ENCODE measurements at places on chromosomes 2 and 18.
A peak's percentile ranks its signal among the peaks of the same experiment; 100 is the strongest.

DNA sequence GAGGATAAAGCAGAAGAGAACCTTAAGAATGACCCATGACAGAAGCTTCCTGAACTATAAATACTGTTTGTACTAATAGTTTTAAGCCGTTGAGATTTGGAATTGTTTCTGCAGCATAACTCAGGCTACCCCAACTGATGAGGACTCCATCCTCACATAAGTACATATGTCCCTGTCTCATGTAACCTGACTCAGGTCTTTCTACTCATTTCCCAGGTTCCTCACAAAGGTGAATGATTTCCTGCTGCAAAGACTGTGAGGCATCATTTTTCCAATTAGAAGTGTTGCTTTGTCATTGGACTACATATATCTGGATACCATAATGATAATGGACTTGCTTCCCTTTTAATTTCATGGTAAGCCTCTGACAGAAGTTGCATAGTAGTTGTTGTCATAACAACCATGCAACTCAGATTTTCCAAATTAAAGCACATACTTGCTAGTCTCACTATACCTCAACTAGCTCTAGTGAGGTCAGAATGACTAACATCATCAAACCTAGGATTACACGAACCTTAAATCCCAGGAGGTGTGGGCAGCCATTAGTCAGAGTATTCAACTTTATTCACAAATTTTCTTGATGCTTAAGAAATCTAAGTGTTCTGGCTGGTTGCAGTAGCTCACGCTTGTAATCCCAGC is 38.0 kb upstream of the NEDD4L start:
- no peak for DNase-seq

- DNase-seq: no peak
Observed at GRCh38 chr2:105421053-105421452, 22.2 kb upstream of the FHL2 start.

- DNase-seq: no peak
Observed at GRCh38 chr2:217469203-217469810, 533.5 kb downstream of the TNS1 start.

- peak; percentile 52 for DNase-seq
Observed at GRCh38 chr2:102251042-102251848, 60.1 kb upstream of the IL1RL1 start.

GRCh38 chr2:218991674-218992168 is 1.5 kb downstream of the CRYBA2 start:
- DNase-seq: no peak

DNA sequence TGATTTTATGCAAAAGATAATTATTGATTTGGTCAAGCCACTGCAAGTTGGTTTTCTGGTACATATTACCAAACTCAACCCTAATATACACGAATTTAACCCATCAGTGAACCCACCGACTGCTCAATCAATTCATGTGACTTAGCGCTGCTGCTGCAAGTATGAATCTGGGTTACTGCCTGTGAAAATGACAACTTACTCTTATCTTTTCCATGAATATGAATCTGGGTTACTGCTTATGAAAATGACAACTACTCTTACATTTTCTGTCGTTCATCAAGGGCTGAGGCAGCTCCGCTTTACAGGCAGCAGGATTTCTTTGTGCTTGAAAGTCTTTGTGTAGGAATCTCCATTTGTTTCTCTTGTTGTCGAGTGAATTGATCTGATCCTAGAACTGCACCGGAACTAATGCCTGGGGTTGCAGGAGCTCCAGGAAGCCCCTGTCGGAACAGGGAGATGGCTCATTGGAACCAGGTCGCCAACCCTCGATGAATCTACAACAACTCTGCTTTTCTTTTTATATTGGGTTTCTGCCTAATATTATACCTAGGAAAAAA is 22.1 kb upstream of the ALKAL2 start:
- DNase-seq: no peak

- DNase-seq: no peak
Observed at GRCh38 chr18:72197591-72197990, 346.6 kb downstream of the CBLN2 start.

- DNase-seq: no peak
Observed at GRCh38 chr2:132757676-132758075, 87.7 kb upstream of the LYPD1 start.

GRCh38 chr2:29367986-29368658 is 252.9 kb downstream of the CLIP4 start:
- no peak for DNase-seq

- DNase-seq: no peak
Observed at GRCh38 chr18:60534538-60534937, 162.0 kb upstream of the MC4R start.

GRCh38 chr2:127208313-127208712 is 11.8 kb downstream of the CYP27C1 start:
- no peak for DNase-seq

GRCh38 chr2:166224197-166224596 is 96.4 kb upstream of the SCN1A start:
- no peak for DNase-seq

- no peak for DNase-seq
Observed at GRCh38 chr2:241282555-241282954, 32.9 kb downstream of the HDLBP start.

DNA sequence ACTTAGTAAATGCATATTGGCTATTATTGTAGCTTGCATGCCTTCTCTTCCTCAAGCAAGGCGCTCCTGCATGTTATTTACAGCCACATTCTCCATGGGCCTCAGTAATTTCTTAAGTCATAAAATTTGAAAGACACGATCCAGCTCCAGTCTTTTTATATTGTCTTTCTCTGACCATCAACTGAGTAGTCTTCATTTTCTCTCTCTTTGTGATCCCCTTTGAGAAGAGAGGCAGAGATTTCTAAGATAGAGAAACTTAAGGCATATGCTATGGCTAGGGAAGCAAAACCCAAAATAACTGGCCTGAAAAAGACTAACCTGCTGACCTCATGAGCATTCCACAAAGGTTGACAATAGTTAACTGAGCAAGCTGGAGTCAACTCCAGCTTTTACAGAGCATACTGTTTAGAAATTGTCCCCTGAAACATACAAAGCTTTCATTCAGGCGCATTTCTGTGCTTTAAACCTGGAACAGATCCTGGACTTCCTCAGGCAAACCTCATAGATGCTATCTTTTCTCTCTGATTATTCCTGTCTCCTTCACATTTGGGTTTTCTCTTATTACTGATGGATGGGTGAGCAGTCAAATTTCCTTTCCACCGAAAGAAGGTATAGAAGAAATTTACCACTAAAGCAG is 4.6 kb downstream of the DPP4 start:
- DNase-seq: no peak

GRCh38 chr2:132415256-132415914 is 1.2 kb upstream of the GPR39 start:
- no peak for DNase-seq

DNA sequence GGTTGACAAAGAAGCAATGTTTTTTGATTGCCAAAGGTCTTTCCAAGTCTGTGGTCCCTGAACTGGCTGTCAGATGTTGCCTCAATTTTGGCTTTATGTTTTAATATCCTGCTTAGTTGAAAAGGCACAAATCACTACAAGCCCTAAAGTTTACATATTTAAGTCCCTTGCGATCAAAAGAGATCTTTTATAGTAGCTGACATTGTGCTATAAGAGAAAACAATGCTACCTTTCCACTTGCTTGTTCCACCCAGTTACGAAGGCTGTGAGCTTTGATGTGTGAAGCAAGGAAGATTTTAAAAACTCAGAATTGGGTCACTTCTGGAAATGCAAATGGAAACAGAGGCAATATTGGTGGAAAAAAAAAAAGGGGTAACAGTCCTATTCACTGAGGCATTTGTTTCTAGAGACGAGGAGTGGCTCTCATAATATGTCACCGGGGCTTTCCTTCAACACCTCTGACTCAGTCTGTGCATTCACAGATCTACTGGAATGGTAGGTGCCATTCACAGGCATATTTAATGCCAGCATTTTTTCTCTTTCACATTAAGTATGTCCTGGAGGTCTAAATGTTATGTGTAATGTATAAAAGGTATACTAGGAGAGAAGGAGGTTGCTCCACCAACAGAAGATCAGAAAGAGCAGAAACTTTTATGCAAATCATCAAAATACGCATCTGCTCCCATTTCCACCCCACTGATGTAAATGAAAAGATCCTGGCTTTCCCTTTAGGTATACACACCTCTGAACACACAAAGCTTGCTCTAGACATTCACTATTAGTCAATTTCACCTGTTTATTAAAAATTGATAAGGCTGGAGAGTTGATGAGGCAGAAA is 91.8 kb downstream of the TGIF1 start:
- DNase-seq: peak; percentile 11

GRCh38 chr2:53545604-53546003 is 222.0 kb upstream of the CHAC2 start:
- DNase-seq: no peak

GRCh38 chr2:147356157-147356556 is 488.7 kb upstream of the ACVR2A start:
- no peak for DNase-seq

GRCh38 chr2:118221536-118222272 is 133.4 kb downstream of the INSIG2 start:
- DNase-seq: no peak

DNA sequence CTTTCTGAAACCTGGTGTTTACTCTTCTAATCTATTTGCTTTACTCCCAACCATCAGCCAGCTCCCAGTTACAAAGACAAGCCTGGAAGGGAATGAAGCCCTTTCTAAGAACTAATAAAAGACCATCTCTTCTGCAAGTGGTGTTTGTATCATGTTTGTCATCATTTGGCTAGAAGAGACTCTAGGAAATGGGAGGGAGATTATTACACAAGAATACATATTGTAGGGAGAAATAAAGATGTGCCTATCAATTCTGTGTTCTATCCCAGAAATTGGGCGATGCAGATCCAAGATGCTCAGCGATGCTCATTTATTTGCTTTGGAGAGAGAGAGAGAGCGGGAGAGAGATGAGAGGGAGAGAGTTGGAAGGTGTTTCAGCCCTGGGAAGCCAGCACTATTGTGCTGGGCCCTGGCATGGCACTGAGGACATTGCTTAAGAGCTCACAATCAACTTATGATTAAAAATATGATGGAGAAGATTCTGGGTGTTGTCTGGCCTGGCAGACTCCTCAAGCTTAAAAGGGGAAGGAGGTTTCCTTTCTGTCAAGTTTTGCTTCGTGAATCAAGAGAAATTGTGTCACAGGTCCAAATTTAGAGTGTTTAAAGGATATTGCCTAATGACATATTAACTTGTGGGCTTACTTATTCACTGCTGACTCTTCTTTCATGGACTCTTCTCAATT is 41.8 kb upstream of the AFF3 start:
- no peak for DNase-seq

GRCh38 chr2:85221067-85221691 is 88.0 kb downstream of the TCF7L1 start:
- DNase-seq: no peak

GRCh38 chr2:102540882-102541281 is 67.9 kb downstream of the SLC9A4 start:
- DNase-seq: no peak

GRCh38 chr2:44330801-44331200 is 30.5 kb downstream of the PREPL start:
- no peak for DNase-seq

DNA sequence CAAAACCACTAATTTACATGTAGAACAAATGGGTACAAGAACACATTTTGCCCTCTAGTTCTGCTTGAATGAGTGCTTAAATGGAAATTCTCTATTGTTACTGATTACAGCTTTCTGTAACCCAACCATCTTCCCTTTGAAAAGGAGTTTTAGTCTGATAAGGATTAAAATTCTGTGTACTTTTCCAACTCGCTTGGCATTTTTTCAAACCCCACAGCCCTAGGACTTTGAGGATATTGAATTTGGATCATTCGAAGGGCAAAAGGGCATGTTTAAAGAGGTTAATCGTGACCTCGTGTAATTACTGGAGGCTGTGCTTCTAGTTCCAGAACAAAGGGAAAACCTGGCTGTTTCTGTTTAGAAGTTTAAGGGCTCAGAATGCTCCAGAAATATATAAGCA is 432.3 kb downstream of the PID1 start:
- DNase-seq: no peak

GRCh38 chr2:42238644-42239288 is 69.6 kb downstream of the EML4 start:
- no peak for DNase-seq

DNA sequence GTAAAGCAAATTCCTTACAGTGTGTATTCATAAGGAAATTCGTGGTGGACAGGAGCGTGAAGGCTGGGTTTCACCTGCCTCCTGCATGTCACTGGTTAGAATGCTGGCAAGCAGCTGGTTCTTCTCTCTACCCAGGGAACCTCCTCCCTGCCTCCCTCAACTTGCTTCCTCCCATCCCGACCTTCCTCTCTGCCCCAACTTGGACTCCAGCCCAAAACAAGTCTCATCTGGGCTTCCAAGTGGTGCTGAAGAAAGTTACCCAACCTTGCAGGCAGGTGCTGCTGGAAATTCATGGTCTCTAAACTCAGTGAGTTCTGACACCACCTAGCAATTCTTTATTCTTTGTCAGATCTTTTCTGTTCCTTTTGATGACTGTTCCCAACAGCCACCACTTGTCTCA is 184.5 kb downstream of the BCL2 start:
- no peak for DNase-seq

GRCh38 chr18:78006774-78007260 is 757.2 kb downstream of the GALR1 start:
- no peak for DNase-seq

- DNase-seq: no peak
Observed at GRCh38 chr2:134782792-134783191, 55.6 kb upstream of the ACMSD start.

- DNase-seq: peak; percentile 96
Observed at GRCh38 chr2:97663962-97664635, at the start of gene ACTR1B. ACTR1B (minus strand) TSS chr2:97664044; CDS start chr2:97663890, 154 bp downstream.

DNA sequence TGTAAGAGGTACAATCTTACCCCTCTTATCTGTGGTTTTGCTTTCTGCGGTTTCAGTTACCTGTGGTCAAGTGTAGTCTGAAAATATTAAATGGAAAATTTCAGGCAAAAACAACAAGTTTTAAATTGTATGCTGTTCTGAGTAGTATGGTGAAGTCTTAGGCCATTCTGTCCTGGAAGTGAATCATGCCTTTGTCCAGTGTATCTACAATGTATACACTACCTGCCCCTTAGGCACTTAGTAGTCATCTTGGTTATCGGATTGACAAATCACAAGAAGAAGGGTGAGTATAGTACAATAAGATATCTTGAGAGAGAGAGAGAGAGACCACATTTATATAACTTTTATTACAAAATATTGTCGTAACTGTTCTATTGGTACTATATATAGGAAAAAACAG is 43.5 kb downstream of the RAB3GAP1 start:
- no peak for DNase-seq

DNA sequence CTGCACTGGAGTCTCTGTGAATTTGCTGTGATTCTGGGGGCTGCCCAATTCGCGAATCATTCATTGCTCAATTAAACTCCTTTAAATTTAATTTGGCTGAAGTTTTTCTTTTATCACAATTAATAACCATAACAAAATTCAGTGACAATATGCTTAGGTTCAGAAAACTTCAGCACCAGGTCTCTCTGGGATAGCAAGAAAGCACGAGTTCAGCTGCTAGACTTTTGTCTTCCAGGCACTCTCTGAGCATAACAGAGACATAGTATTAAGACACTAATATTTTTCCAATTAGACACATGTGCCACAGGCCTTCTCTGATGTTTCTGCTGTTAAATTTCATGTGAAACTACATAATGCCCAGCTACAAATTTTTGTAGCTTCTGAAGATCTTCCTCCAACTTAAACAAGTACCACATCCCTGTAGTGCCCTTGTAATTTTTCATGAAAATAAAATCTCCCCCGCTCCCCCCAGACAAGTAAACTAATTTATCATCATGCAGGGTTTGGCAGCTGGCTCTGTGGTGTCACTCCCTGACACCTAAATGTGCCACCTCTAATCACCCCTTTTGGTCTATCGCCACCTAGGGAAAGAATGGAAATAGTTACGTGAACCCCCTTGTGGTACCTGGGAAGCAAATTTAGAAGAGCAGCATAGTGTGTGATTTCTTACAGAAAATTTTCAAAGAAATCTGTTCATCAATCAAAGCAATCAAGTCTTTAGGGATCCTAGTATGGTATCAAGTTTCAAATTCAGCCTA is 94.1 kb downstream of the CSRNP3 start:
- DNase-seq: no peak
